ENCODE measurements at places on chromosomes 11 and 22.

- no peak for DNase-seq
Observed at GRCh38 chr11:130674686-130675308, 226.4 kb downstream of the ADAMTS15 start.

- no peak for DNase-seq
Observed at GRCh38 chr11:79119491-79120284, 321.1 kb downstream of the TENM4 start.

DNA sequence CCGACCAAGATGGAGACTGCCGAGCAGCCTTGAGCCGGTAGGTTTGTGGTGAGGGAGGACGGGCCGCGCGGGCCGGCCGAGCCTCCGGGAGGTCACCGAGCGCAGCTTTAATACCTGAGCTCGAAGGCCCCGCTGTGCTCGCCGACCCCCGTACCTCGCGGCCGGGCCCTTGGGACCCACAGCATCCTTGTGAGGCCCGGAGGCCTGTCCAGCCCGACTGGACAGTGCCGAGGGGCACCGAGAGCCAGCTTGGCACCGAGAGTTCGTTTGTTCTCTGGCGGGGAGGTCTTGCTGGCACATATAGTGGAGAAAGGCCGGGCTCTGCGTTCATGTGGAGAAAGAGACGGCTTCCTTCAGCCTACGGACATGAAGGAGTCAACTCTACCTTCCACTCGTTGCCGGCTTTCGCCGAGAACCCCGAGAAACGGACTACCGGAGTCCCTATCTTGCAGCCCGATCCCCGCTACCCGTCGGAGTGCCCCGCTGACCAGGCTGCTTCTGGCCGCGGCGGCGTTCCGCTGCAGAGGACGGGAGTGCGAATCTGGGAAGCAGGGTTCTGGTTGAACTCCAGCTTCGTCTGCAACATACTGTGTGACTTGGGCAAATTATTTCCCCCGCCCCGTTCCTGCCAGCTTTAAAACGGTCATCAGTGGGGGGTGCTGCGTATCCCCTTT lies 349 bp downstream of the TSSC4 start:
- no peak for DNase-seq

DNA sequence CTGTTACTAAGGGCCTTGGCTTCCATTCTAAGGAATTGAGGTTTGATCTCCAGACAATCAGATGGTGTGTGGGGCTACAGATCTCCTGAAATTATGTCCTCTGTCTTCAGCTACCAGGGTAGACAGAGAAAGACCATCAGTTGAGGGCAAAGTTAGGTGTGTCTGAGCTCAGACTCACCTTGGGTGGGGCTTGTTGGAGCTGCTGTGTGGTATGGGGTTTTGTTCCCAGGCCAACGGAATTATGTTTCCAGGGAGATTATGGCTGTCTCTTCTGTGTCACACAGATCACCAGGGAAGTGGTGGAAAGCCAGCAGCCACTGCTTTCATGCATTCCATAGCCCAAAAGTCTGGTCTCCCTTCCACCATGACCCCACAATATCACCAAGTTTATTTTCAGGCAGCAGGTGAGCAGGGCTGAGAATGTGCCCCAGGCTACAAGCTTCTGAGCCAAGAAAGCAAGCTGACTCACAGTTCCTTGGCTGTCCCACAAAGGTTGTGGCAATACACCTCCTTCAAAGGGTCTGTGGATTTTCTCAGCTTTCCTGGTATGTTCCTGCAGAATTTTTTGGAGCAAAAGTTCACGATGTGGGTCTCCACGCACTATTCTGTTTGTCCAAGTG lies 714.9 kb downstream of the LUZP2 start:
- no peak for DNase-seq

DNA sequence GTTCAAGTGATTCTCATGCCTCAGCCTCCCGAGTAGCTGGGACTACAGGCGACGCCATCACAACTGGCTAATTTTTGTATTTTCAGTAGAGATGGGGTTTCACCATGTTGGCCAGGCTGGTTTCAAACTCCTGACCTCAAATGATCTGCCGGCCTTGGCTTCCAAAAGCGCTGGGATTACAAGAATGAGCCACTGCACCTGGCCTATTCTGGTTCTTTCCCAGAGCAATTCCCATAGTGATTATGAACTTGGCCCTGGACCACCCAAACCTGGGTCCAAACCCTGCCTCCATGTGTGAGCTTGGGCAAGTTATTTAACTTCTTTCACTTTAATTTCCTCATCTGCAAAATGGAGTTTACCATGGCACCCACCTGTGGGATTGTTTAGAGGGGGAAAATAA lies 61.5 kb upstream of the HEPHL1 start:
- DNase-seq: no peak

DNA sequence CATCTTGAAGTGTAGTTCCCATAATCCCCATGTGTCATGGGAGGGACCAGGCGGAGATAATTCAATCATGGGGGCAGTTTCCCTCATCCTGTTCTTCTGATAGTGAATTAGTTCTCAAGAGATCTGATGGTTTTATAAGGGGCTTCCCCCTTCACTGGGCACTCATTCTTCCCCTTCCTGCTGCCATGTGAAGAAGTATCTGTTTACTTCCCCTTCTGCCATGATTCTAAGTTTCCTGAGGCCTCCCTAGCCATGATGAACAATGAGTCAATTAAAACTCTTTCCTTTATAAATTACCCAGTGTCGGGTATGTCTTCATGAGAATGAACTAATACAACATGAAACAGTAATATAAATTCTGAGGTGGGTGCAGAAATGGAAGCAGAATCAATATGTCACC lies 12.1 kb upstream of the SPTBN2 start:
- DNase-seq: no peak

DNA sequence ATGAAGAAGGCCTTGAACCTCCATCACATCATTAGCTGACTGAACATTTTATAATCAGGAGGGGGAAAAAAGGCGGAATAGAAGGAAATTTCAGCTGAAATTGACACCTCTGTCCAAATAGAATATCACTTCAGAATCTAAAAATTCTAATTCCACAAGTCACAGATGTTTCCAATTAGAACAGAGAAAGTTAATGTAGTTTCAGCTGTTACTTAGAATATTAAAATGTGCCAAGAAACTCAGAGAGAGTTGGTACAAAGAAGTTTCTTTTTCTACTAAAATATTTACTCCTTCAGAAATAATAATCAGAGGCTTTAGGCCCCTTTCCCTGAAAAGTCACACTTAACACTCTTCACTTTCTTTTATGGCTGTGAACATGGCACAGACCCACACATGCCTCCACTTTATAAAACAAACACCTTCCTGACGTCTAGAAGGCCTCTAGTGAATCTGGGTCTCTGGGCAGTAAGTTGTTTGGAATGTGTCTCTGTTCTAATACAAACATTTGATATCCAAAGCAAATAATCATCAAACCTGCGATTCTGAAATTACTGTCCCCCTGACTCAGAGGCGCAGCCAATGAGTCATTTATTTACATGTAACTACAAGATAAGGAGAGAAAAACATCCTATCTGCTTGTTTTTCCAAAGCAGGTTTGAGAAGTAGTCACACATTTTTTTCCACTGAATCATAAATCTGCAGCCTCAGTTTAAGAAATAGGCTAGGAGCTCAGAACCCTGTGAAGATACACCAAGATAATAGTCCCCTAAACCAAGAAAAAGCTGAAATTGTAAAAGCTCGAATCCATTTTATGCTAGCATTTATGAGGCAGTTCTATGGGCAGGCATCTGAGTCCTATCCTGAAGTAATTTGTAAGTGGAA lies 148.4 kb downstream of the ME3 start:
- DNase-seq: peak; percentile 91

DNA sequence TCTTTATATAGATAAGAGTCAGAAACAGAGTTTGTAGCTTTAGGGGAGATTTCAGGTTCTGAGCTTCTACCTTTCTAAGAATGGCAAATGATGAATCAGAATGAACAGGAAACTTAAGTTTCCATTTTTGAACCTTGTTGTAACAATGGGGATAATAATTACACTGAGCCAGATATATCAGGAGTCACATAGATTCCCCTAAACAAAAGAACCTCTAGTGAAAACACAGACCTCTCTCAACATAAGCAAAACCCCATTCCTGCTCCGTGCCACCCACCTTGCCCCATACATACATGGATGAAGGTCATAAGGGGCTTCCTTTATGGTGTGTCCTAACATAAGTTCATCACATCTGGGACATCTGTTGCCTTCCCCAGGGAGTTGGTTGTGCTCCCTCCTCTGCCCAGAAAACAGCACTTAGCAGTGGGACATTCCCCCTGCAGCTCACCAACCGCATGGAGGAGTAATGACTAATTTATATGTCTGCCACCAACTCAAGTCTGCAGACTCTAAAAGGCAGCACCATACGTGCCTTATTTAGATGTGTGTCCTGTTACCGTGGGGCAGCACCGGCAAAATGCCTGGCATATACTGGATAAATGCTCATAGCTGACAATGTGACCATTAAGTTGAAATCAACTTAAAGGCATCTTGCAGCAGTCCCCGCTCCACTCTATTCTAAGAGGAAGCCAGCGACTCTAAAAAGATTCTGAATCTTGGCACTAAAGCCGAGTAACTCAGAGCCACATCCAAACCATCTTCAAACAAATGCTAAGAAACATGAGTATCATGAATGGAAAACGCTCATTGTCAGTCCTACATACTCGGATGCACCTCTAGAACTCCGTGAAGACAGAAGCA lies 8.0 kb downstream of the JAML start:
- no peak for DNase-seq

DNA sequence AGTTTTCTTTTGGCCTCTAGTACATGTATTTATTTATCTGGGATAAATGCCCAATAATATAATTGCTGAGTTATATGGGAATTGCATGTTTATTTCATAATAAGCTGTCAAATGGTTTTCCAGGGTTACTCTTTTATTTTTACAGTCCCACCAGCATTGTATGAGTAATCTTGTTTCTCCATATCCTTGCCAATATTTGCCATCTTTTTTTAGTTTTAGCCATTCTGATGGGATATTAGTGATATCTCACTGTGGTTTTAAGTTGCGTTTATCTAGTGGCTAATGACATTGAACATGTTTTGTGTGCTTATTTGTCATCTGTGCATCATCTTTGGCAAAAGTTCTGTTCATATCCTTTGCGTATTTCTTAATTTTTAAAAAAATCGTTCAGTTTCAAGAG lies 372.8 kb upstream of the CCDC179 start:
- no peak for DNase-seq

GRCh38 chr22:42919199-42919598 lies 62.1 kb upstream of the ARFGAP3 start:
- DNase-seq: peak; percentile 42

- no peak for DNase-seq
Observed at GRCh38 chr11:99676292-99676691, 655.5 kb downstream of the CNTN5 start.

DNA sequence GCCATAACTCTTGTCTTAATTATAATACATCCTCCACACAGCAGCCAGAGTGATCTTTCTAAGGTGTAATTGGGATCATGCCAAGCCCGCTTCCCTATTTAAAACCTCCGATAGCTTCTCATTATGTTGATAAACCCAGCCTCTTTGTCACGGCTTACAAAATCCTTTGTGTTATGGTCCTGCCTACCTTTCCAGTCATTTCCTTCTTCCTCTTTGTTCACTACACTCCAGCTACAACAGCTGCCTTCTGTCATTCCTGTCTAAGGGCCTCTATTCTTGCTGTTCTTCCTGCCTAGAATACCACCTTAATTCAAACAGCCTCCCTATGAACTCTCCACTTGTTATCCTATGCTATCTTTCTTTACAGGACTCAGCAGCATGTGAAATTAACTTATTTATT lies 70.6 kb upstream of the CAPRIN1 start:
- no peak for DNase-seq
